ENCODE measurements at places on chromosomes 7 and 10.

- no peak for DNase-seq
These were observed 29.4 kb downstream of the WDFY4 start for GRCh38 chr10:48714088-48714487.

DNA sequence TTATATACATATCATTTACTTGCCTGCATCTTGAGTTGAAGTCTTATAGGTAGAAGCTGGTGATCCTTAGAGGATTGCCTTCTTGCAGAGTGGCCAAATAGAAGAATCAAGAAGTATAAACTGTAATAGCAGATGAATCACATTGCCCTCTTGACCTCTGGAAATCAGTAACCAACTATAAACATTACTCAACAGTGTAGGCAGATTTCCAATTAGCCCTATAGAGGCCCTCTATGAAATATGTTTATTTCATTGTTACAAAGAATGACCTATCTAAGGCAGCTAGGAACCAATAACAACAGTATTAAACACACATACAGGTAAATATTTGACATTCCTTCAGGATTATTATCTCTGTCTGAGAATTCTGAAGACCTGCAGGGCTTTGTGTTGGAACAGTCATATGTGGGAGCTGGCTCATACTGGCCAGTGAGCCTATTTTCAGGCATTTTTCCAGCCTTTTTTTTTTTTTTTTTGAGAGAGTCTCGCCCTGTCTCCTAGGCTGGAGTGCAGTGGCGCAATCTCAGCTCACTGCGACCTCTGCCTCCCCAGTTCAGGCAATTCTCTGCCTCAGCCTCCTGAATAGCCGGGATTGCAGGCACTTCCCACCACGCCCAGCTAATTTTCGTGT is 7.2 kb upstream of the SRI start:
- no peak for DNase-seq

DNA sequence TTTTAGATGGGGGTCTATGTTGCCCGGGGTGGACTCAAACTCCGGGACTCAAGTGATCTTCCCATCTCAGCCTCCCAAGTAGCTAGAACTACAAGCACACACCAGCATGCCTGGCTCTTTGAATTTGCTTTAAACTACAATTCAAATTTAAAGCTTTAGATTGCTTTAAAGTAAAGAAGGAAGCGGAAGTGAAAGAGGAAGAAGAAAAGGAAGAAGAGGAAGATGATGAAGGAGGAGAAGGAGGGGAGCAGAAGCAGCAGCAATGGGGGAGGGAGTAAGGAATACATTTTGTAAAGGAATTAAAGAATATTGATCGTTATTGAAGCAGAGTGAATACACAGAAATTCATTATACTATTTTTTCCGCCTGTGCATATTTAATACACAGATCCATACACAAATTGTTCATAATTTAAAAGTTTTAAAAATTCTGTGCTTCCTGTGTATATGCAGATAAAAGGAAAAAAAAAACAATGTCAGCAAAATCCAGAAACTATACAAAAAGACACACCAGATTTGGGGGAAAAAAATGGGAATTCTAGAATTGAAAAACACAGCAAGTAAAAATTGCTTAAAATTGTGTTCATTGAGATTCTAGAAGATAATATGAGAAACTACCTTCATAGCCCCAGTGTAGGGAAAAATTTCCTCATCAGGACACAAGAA is 60.8 kb upstream of the KCNMA1 start:
- no peak for DNase-seq

- no peak for DNase-seq
These were observed 993 bp downstream of the PTPRN2 start for GRCh38 chr7:158586499-158587161.

GRCh38 chr10:3067859-3068179 is 471 bp downstream of the PFKP start:
- no peak for DNase-seq

DNA sequence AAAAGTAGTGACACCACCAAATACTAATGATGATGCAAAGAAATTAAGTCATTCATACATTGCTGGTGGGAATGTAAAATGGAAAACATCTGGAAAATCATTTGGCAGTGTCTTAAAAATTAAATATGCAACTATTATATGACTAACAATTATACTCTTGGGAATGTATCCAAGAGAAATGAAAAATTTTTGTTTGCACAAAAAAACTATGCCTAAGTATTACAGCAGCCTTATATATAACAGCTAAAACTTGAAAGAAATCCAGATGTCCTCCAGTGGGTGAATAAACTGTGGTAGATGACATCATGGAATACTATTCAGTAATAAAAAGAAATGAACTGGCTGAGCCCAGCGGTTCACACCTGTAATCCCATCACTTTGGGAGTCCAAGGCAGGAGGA is 132.0 kb downstream of the NEBL start:
- no peak for DNase-seq

GRCh38 chr10:21505711-21506278 is 19.7 kb downstream of the SKIDA1 start:
- DNase-seq: no peak

- no peak for DNase-seq
These were observed 37.3 kb downstream of the PLPP4 start for GRCh38 chr10:120494313-120494710.

DNA sequence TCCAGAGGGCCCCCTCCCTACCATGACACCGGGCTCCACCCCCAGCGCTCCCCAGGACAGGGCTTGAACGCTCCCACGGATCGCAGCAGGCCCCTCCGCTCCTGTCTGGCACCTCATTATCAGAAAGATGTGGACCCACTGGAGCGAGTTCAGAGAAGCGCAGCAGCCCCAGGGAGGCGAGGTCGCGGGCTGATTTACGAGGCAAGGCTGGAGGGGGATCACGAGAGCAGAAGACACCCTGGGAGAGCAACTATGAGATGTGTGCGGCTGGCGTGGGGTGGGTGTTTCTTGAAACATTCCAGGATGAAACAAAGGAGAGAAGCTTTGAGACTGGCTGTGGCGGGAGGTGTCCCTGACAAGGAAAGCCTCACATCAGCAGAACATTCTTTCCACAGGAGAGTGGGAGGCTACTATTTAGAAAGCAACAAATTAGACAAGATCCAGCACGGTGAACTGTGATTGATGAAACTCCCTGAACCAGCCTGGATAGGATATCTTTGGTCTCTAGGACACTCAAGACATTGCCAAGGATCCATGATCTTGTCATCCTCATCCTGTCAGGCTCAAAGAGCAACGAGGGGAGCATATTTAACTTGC is 66.0 kb downstream of the JCAD start:
- DNase-seq: no peak

- DNase-seq: peak; percentile 12
These were observed 75.1 kb downstream of the OAT start for GRCh38 chr10:124343351-124344265.

GRCh38 chr7:81264116-81264515 is 345.3 kb upstream of the SEMA3C start:
- no peak for DNase-seq

GRCh38 chr10:2990764-2991163 is 76.6 kb upstream of the PFKP start:
- DNase-seq: no peak

- no peak for DNase-seq
These were observed 179.4 kb downstream of the CPEB3 start for GRCh38 chr10:92111336-92111939.

DNA sequence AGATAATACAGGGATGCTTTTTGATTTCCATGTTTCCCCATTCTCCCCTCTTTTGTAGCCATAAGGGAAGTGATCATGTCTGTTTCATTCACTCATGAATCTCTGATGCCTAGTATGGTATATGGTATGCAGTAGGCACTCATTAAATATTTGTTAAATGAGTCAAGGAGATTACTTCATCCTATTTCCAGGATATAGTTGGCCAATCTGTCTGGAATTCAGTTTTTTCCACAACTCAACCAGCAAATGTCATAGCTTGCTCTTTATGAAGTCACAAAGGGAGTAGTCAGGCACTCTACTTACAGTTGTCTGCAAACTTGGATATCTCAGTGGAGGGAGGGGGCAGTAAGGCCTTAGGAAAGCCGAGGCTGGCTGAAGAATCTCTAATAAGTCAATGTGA is 853.6 kb downstream of the LRMDA start:
- DNase-seq: no peak

DNA sequence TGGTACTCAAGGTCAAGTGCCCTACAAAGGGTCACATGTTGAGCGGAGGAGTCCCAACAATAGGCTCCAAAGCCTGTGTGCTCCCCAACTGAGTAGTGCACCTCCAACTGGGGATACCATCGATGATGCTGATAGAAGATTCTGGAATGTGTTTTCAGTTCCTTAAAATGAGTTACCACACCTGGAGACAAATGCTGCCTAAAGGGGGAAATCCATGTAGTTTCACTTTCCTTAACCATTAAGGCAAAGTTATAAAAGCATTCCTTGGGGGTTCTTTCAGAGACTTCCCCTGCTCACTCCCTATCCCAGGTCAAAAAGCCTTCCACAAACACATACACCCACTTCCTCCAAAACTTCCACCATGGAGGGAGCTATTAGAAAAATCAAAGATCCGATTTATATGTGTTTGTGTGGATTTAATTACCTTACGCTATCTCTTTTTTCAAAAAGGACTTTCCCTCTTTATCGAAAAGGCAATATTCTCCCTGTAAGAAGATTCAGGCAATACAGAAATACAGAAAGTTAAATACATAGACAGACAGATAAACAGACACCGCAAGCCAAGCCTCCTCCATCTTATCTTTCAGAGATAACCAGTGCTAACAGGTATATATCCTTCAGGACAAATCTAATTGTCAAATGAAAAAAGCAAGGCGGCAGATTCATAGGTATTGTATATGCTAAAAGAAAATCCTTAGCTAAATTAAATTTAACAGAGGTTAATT is 135.9 kb upstream of the ASAH2 start:
- DNase-seq: no peak

DNA sequence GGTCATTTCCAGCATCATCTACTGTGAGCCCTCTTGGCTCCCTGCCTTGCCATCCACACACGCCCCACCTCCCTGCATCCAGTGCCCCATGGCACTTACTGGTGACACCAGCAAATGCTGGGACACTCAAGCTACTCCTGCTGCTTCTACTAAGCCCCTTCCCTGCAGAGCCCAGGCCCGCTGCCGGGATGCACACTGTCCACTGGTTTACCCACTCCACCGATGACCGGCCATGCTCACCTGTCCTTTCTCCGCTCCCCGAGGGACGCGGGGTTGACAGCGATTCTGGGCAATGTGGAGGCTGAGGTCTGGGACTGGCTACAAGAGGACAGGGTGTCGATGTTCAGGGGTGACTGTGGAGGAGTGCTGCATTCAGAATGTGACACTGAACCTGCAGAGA is 110.2 kb downstream of the DLG5 start:
- DNase-seq: no peak

DNA sequence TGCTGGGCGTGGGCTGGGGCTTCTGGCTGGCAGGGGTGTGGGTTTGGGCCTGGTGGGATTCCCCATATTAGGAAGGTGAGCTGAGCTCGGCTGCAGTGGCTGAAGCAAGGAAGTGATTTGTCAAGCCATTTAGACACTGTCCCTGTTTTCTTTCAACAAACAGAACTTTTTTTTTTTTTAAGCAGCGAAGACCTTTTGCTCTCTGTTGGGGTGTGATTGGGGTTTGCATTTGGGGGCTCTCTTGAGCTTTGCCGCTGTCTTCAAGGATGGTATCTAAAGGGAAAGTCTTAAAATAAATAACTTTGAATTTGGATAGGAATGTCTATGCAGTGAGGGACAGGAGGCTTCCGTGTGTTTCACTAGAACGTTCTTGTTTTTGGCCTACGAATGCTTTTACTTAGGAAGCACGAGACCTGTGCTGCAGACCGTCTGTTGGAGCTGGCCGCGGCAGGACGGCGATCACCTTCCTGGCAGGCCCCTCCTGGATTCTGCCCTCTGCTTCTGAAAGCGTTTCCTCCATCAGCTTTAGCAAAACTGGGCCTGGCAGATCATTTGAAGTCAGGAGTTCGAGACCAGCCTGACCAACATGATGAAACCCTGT is 43.9 kb downstream of the FOXK1 start:
- DNase-seq: no peak

- DNase-seq: peak; percentile 55
These were observed 16.1 kb downstream of the DRGX start for GRCh38 chr10:49379596-49380410.

- DNase-seq: no peak
These were observed 261.7 kb downstream of the EXOC4 start for GRCh38 chr7:133514551-133514950.

DNA sequence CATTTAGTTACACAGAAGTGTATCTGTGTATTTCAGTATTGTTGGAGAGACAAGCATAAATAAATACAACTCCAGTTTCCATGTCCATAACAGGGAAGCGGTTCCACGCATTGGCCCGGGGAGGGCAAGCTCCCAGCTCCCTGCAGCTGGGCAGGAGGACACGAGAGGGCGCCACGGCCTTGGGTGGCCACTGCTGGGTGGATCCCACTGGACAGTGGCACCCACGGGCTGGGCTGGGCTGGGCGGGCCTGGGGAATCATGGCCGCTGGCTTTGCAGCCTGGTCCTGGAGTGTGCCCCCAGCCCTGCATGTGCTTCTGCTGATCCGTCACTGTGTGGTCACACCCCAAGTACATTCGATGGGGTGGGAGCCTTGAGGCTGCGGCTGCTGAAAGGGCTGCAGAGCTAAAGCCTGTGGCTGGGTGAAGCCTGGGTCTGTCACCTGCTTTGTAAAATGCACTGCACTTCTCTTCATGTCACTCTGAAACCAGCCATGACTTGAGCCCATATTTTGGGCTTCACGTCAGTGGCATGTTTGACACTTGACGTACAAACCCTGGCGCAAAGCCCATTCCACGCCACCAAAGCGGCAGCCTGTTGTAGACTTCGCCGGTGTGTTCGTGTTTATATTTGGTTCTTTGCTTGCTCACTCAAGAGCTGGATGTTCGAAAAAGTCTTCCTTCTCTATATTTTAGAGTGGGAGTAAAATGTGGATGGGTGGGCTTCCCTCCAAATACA is 27.5 kb downstream of the LRRC27 start:
- DNase-seq: no peak

GRCh38 chr7:132996581-132997242 is 85.2 kb downstream of the CHCHD3 start:
- no peak for DNase-seq

- DNase-seq: no peak
These were observed 29.2 kb upstream of the TNS3 start for GRCh38 chr7:47611045-47611511.

- DNase-seq: no peak
These were observed 7.7 kb upstream of the COMTD1 start for GRCh38 chr10:75243426-75243825.

DNA sequence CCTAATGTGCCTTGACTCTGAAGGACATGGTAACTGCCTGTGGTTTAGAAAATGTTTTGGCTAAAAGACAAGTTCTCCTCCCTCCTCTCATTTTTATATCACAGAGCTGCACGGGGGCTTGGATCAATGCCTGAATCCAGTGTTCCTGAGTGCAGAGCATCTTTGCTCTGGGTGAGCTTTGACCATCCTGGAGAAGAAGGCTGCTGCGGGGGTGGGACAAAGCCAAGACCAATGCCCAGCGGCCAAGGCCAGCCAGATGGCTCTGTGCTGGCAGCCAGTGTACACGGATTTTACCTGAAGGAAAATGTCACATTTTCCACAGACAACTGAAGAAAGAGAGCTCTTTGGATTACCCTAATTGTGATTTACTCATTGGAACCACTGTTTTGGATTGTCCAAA is 102.0 kb upstream of the TARP start:
- DNase-seq: no peak

- DNase-seq: no peak
These were observed 4.6 kb downstream of the TBL2 start for GRCh38 chr7:73573791-73574190.
